Sigmoid colon (tissue), 7 donors: ENCODE measurements at places on chromosomes 3 and 15. TPM values are rescaled to one million over a fixed set of nuclear protein-coding genes. Genes with fewer than 3 reads are reported as not detected.
A peak's percentile ranks its signal among the peaks of the same experiment; 100 is the strongest.

- DNase-seq: no peak
- no peaks in the 10 kb centered on the region for H3K36me3 ChIP-seq
- H3K4me3 ChIP-seq: no peak overlapping the region
- H3K27me3 ChIP-seq: no peaks in the 10 kb centered on the region
- no peaks in the 10 kb centered on the region for H3K4me1 ChIP-seq
- H3K27ac ChIP-seq: no peak overlapping the region
Measured at GRCh38 chr15:79185199-79185598, 94.6 kb upstream of the RASGRF1 start.

DNA sequence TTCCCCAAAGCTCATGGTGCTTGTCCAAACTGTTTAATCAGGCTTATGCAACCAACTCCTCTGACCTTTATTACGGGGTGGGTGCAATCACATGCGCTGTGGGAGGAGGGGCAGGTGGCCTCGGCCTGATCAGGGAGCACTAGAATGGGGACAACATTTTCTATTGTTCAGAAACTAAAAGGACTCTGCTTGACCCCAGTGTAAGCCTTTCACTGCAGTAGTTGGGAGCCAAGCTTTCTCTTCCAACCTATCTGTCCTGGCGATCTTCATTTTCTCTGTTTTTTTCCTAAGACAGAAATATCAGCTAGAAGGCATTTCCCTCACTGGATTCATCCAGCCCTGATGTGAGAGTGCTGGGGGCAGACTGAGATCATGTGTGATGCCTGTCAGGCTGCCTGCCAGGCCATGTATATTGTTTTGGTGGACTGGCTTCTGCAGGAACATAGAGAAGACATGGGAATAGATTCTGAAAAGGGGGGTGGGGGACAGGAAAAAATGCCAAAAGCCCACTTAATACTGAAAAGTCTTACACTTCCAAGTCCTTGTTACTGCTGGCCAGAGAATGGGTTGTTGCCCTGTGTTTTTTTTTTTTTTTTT, 627.0 kb upstream of the TBL1XR1 start:
- no peaks in the 10 kb centered on the region for H3K27me3 ChIP-seq
- H3K4me3 ChIP-seq: no peak overlapping the region
- no peaks in the 10 kb centered on the region for H3K36me3 ChIP-seq

GRCh38 chr3:137084586-137084985, 126.8 kb downstream of the IL20RB start:
- H3K4me1 ChIP-seq: no peaks in the 10 kb centered on the region
- H3K27me3 ChIP-seq: no peaks in the 10 kb centered on the region
- no peak overlapping the region for H3K4me3 ChIP-seq

DNA sequence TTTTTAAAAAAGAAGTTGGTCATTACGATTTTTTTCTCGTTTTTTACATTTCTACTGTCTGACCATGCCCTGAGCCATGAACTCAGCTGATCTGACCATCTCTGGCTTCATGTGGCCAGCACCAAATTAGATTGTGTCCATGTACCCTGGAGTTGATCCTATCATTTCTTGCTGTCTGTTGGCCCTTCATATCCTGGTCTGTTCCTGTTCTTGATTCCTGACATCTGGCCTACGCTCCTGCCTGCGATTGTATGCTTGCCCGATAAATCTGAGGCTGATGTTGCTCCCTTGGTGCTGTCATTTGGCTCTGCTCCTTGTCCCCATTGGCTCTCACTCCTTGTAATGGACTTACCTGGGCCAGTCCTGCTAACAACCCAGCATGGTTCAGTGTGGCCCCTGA, 89.8 kb upstream of the IGSF10 start:
- H3K4me3 ChIP-seq: no peak overlapping the region
- DNase-seq: no peak
- no peaks in the 10 kb centered on the region for H3K36me3 ChIP-seq
- H3K27ac ChIP-seq: no peak overlapping the region
- H3K27me3 ChIP-seq: no peaks in the 10 kb centered on the region
- no peaks in the 10 kb centered on the region for H3K4me1 ChIP-seq

GRCh38 chr15:24899367-24899766, 55.4 kb upstream of the SNRPN start:
- no peak overlapping the region for H3K4me3 ChIP-seq
- H3K27me3 ChIP-seq: no peaks in the 10 kb centered on the region
- no peak overlapping the region for H3K27ac ChIP-seq
- no peaks in the 10 kb centered on the region for H3K4me1 ChIP-seq
- no peaks in the 10 kb centered on the region for H3K36me3 ChIP-seq
- no peak for DNase-seq

DNA sequence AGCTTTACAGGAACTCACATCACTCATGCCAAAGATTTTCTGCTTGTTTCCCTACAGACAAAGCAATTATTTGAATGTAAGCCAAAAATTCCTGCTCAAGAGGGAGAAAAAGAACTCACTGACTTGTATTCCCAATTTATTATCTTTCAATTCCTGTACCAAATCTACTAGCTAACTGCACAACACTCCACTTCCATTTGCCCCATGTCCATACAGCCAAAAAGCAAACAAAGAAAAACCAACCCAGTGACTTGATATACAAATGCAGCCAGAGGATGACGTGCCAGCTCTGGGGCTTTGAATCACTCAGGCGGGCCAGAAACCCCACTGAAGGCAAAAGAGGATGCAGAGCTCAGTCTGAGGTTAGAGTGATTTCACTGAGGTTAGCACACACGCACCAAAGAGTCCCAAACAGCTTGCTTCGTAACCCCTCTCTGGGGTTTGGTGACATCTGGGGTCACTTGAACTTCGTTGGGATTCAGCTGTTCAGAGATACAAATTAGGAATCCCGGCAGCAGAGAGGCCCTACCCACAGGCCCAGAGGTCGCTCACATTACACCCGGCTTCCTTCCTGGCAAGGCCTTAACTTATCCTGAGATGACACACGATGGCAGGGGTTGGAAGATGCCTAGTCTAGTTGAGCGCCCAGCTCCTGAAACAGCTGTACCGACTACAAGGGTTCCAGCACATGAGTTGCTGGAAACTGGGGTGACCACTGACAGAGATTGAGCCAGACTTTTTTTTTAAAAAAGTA, 1.6 kb downstream of the RFTN1 start:
- H3K4me1 ChIP-seq: peaks cover 16% of the 10 kb centered on the region
- no peaks in the 10 kb centered on the region for H3K36me3 ChIP-seq
- peaks cover 33% of the 10 kb centered on the region for H3K27me3 ChIP-seq
- H3K4me3 ChIP-seq: peak overlapping the region; percentile 73
- DNase-seq: peak; percentile 73

DNA sequence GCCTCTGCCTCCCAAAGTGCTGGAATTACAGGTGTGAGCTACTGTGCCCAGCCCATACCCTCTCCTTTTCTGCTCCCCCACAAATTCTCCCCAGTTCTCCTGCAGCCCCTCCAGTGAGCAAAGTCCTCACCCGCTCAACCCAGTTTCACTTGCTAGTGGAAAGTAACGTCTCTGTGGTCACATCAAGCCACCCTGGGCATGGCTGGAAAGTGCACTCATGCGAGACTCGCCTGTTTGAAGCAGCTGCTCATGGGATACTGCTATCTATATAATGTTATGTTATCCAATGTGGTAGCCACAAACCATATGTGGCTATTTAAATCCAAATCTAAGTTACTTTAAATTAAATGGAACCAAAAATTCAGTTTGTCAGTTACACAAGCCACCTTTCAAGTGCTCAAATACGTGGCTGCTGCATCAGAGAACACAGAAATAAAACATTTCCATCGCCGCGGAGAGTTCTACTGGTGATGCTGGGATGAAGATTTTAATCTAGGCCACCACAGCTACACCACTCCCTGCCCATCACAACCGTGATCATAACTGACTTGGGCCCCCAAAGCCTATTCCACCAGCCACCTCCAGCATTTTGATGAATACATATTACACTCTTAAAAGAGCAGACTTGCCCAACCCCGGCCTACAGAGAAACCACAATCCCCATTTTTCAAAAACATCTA, 119.4 kb downstream of the LIPC start:
- DNase-seq: no peak
- H3K27ac ChIP-seq: peak overlapping the region; percentile 16
- H3K4me3 ChIP-seq: peak overlapping the region; percentile 35

GP5 gene
- polyA plus RNA-seq: 0.69 TPM
